ENCODE measurements at places on chromosomes 1 and 21. TPM values are rescaled to one million over a fixed set of nuclear protein-coding genes. Genes with fewer than 3 reads are reported as not detected.

Gene COL18A1
- 224 TPM for total RNA-seq

Gene KDM1A
- 52.8 TPM for total RNA-seq

Gene TRAPPC10
- 40.2 TPM for total RNA-seq

Gene SPATA46
- not detected for total RNA-seq

Gene TBX15
- total RNA-seq: 48.7 TPM

- no peak for DNase-seq
These were observed 1.7 kb downstream of the TRPM2 start for GRCh38 chr21:44354775-44355771.

DNA sequence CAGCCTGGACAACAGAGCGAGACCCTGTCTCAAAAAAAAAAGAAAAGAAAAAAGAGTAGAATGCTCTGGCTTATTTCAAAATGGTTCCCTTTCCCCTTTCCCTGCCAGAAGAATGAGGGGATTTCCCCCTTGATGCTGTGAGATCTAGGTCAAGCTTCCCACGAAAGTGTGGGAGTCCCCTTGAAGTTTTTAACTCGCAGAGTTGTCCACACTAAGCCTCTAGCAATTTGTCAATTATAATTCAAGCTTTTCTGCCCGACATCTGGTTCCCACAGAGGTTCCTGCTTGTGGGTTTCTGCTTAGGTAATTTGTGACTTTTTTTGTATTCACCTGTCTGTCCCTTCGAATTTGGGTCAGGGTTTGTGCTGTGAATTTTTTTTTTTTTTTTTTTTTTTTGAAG lies 62.8 kb downstream of the ZFYVE9 start:
- no peak for DNase-seq

DNA sequence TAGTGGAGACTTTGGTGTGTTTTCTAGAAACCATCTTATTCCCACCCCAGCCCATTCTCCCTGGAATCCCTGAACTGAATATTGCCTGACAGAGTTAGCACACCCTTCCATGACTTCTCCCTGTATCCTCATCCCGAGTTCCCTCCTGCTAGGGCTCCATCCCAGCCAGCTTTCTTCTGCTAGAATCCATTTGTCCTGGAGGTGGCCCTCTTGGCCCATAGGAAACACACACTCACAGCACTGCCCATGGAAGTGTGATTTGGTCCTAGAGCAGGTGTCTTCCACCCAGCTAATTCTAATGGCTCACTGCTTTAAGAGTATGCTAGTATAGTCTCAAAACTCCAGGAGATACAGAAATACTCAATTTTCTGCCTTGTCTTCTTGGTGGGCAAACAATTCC lies 4.1 kb downstream of the KRTAP15-1 start:
- no peak for DNase-seq

DNA sequence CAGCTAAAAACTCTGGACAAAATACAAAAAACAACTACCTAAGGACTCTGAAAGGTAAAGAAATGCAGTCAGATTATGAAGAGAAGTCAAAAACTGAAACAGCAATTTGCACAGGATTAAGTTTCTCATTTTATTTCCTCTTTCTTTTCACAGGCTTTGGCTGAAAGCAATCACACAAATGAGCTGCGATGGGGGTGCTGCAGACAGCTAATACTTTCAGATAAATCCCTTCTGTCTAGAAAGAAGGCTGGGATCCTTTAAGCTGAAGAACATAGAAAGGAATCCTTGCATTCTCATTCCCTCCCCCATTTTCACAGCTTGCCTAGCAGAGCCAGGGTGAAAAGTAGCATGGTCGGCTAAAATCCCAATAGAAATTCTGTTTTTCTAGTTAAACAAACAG lies 32.0 kb upstream of the PRDX6 start:
- no peak for DNase-seq

- no peak for DNase-seq
These were observed 23.8 kb downstream of the CLIC4 start for GRCh38 chr1:24768873-24769605.

- no peak for DNase-seq
These were observed 30.7 kb upstream of the AGPAT3 start for GRCh38 chr21:43834146-43834905.

- DNase-seq: no peak
These were observed 384.3 kb downstream of the LRRIQ3 start for GRCh38 chr1:73813716-73814115.

- no peak for DNase-seq
These were observed 1.7 kb upstream of the CHI3L2 start for GRCh38 chr1:111225717-111226400.

DNA sequence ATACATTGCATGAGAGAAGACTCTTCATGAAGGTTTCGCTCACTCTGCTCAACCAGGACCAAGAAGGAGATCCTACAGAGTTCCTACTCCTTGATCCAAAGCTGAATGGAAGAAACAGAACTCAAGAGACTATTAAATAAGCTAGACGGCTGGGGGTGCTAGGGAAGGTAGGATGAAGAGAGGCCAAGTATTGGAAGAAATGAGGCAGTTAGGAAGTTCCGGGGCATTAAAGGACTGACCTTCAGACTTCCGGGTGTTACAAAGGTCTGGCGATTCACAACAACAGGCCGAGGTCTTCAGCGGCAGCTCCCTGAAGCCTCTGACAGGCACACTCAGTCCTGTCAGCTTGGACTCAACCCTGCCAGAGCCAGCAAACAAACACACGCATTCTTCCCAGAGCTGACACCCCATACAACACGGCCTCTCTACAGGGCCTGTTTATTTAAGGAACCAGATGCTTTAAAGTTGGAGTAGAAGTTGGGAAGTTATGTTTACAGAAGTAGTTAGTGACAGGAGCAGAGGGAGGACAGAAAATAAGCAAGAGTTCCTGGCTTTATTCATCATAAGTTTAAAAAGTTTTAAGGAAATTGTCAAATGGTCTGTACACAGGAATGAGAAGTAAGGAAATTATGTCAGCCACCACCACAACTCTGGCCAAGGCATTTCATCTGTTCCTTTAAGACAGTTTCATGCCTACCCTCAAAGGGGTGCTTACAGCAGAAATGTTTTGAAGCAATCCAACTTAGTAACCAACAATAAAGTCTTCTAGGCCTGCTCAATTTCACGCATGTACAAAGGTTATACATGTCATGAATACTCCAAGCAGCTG lies 4.7 kb downstream of the SORT1 start:
- DNase-seq: peak; percentile 49

GRCh38 chr1:116147972-116148371 lies 36.8 kb downstream of the MAB21L3 start:
- DNase-seq: no peak

DNA sequence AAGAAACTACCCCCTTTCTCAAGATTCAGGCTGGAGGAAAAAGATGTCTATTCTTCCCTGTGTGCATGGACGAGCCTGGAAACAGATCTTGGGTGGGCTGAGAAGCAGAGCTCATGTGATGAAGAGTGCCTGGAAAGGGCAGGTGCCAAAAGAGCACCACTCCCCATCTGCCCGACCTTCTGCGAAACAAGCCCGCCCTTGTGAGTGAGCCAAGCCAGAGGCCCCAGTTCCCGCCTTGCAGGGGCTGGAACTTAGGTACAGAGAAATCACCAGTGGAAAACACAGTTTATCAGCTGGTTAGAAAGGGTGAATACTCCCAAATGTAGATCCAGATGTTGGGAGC lies 26.7 kb upstream of the A3GALT2 start:
- no peak for DNase-seq

DNA sequence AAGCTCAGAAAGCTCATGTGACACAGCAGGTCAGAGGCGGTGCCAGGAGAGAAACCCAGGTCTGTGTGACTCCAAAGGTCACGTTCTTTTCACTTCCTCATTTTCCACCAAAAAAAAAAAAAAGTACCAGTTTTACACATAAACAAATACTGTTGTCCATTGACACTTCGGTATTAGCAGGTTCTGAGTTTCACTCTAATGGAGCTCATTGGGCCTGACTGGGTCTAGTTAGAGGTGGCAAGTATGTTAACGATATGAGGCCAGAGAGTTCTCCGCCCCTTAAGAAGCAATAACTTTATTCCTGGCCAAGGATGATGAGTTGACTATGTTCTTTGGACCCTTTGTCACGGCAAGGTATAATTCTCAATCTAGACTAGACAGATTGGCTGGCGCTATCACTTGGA lies 30.0 kb upstream of the SDE2 start:
- DNase-seq: peak; percentile 19

GRCh38 chr21:39132248-39132647 lies 51.0 kb downstream of the PSMG1 start:
- DNase-seq: no peak

DNA sequence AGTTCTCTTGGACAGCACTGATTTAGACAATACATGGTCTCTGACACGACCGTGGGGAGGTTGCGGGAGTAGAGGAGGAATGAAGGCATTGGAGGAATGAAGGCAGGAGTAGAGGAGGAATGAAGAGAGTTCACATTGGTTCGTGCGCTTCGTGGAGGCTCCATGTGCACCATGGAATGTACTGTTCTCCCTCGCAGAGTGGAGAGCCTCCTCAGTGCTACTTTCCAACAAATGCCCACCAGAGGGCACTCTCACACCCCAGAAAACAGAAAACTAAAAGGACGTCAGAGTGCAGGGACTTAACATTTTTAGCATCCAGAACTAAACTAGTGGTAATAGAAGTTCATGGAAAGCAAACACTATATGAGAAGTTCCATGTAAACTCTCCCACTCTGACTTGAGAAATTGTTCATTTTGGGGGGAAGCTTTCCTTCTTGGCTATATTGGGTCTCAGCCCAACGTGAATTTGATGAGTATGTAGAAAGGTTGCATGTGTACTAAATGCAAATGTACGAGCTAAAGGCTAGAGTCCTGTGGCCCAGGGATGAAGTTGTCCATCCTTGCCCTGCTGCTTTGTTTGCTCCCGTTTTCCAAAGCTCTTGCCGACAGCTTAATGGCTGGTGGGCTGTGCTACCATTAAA lies 211.6 kb downstream of the LMX1A start:
- DNase-seq: peak; percentile 70

DNA sequence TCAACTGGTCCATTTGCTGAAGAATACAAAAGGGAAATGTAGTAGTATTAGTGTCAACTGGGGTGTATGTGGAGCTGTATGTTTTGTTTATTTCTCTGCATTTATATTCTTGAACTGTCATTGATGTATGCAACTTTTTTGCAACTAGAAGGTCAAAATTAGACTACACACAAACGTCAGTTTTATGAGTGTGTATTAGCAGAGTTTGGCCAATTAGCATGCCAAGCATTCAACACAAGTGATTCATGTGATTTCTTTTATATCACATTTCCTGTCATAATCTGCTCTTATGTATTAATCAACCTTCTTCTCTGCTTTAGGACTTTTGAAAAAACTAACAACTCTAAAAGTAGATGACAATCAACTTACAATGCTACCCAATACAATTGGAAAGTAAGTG lies 211.1 kb downstream of the LRRC40 start:
- DNase-seq: no peak

DNA sequence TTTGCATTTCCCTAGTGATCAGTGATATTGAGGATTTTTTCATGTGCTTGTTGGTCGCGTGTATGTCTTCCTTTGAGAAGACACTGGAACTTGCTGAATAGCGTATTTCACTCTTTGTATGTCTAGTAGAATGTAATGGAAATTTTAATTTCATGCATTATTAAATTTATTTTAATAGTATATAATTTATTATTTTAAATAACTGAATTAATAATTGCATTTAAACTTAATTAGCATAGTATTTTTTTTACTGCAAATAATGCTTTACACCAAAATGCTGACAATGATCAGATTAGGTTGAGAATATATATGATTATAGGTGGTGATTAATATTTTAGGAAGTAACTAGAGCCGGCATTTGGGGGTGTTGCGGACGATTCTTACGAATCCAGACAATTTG lies 10.5 kb upstream of the MTARC1 start:
- no peak for DNase-seq

DNA sequence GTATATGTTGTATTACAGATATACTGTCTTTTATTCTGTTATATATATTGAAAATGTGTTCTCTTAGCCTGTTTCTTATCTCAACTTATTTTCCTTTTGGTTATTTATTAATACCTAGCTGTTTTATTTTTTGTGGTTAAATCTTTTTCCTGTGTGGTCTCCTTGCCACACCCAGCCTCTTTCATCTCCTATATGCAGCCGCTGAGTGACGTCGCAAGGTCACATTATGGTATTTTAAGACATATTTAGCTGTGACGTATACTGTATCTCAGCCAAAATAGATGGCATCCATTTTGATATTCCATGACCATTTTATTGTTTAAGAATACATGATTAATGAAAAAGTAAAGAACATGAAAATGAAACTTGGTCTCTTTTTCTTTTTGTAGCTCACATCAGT lies 29.1 kb downstream of the CENPF start:
- no peak for DNase-seq

DNA sequence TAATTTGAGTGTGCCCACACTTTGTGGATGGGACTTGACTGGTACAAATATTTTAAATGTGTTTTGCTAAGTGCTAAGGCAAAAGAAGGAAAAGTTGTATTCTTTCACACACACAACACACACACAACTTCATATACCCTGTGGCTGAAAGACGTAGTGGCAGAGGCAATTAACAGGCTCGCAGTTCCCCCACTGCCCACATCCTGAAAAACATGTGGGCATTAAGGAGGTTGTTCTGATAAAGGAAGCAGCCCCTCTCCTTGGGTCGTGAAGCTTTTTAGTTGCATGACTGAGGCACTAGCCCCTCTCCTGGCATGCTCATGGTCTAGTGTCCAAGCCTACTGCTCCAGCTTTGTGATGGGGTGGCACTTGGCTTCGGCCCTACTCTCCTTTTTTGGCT lies 14.3 kb upstream of the ADAM30 start:
- no peak for DNase-seq

DNA sequence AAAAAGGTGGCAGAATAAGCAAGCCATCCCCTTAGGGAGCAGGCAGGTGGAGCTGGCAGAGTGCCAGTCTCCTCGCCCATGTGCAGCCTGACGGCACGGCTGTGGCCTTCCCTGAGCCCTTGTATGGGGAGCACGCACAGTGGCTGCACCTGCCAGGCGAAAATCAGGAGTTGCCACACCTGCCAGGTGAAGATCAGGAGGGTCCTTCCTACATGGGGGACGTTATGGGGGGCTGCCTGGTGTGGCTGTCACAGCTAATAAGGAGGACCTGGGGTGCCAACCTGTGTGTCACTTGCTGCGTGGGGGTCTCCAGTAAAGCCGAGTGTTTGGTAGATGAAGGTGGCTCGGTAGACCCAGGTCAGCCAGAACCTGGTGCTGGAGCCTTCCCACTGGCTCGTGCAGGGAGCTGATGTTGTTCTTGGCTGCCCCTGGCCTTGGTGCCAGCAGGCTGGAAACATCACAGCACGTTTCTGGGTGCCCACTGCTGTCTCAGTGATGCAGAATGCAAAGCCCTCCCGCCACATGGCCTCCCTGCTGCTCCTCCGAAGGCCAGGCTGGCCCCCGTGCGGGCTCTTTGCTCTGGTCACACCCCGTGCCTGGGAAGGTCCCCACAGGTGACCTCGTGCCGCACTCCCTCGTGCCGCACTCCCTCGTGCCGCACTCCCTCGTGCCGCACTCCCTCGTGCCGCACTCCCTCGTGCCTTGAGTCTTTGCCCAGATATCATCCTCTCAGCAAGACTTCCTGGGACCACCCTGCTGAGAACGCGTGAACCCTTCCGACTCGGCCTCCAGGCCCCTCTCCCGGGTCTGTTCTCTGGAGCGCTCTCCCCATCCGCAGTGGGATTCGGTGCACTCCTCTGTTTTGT lies 55.4 kb downstream of the SLC37A1 start:
- DNase-seq: no peak

- DNase-seq: no peak
These were observed 410.4 kb upstream of the BEND5 start for GRCh38 chr1:49187056-49187455.

DNA sequence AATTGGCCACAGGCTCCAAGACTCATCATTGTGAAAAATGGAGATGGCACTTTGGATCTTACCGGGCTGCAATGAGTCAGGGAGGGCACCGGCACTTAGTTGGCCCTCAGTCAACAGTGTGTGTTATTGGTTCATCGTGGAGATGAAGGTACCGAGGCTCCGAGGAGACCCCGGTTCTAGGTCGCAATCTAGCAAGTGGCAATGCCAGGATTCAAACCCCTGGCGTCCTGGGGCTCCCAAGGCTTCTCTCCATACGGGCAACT lies 49.0 kb upstream of the ACOT11 start:
- DNase-seq: no peak

Measured in tibial nerve (tissue), 4 donors.